ENCODE measurements at places on chromosomes 4 and X.

GRCh38 chr4:16544251-16544721 lies 318.0 kb upstream of the TAPT1 start:
- DNase-seq, result no peak

- DNase-seq, result no peak
Observed at GRCh38 chr4:113692809-113693411, 68.6 kb downstream of the CAMK2D start.

- no peak for DNase-seq
Observed at GRCh38 chr4:79467246-79467932, 59.4 kb upstream of the GK2 start.

DNA sequence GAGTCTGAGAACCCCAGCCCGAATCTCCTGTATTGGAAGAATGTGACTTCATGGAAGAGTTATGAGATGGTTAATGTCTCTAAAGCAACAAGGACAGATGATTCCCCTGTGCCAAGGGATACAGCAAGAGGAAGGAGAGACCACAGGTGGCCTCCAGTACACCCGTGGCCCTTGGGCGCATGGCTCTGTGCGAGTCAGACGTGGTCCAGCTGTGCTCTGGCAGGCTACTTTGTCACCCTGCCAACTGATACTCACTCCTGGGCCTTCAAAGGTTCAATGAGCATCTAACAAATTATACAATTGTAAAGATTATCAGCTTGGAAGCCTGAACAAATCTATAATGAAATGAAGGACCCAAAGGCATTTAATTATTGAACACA lies 71.7 kb downstream of the NYX start:
- no peak for DNase-seq

GRCh38 chr4:42519803-42520417 lies 122.6 kb downstream of the SHISA3 start:
- DNase-seq, result no peak

DNA sequence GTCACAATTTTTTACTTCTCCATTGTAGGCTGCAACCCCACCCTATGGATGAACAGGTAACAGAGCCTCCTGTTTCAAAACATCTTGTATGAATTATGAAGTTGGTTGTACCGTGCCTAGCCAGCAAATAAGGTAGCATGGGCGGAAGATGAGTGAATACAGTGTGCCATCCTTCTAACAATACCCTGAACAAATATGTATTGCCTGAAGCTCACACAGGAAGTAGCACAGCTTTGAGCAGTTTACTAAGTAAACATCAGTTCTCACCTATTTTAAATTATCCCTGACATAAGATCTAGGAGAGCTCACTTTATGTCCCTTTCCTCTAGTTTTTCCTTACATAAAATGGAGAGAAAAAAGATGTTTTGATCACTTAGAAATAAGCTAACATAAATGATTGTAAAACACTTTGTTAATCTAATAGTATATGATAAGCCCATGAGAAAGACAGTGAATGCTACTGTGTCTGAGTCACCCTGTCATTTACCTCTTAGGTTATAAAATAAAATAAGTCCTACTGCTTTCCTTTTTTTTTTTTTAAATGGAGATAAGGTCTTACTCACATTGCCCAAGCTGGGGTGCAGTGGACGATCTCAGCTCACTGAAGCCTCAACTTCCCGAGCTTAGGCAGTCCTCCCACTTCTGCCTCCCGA lies 36.6 kb downstream of the GRSF1 start:
- no peak for DNase-seq

DNA sequence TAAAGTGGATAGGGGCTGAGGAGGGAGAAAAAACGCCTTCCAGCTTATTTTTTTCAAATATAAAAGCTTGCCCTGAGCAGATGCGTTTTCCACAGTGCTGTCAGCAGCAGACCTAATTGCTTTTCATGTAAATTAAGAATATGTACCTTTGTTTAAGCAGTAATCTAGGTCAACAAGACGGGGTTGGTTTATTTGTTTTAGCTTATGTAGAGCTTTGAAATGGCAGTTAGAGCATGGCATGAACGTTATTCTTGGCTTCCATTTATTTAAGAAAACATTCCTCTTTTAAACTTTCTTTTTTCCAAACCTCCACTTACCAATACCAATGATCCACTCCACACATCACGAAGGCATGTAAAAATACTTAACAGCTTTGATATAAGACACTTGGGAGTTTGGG lies 220.3 kb upstream of the TENM3 start:
- DNase-seq, result no peak

DNA sequence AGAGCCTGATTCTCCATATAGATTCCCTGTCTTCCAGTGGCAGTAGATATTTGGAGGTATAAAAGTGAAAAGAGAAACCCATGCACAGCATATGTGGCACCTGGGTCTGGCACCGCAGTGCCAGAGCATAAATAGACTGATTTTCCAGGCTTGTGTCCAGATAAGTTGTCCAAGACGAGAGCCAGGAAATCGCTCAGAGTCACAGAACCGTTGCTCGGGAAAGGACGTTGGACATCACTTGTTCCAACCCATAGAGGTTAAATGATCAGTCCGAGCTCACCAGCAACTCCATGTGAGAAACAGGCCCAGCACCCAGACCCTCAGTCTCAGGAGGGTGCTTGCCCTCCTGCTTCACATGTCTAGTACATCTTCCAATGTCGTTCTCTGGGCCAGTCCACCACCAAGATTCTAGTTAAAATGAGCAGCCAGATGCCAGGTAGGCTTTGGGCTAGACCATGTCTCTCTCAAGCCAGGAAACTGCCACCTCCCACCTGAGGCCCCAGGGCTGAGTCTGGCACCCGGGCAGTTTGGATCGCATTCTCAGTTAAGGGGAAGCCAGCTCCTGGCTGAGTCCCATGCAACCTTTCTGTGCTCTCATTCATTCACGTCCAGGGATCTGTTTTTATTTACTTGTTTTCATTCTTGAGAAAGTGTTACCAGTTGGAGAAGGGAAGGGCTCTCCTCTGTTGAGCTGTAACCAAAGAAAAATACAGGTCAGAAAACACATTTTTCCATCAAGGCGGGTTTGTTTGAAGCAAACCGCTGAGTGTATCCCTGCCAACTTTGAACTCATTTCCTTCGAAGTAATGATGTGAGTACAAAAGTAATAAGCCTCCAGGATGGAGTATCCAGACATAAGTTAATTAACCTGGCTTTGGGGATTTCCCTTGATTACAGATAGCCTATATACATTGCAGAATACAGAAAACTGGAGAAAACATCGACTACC lies 91.7 kb downstream of the PHOX2B start:
- no peak for DNase-seq

DNA sequence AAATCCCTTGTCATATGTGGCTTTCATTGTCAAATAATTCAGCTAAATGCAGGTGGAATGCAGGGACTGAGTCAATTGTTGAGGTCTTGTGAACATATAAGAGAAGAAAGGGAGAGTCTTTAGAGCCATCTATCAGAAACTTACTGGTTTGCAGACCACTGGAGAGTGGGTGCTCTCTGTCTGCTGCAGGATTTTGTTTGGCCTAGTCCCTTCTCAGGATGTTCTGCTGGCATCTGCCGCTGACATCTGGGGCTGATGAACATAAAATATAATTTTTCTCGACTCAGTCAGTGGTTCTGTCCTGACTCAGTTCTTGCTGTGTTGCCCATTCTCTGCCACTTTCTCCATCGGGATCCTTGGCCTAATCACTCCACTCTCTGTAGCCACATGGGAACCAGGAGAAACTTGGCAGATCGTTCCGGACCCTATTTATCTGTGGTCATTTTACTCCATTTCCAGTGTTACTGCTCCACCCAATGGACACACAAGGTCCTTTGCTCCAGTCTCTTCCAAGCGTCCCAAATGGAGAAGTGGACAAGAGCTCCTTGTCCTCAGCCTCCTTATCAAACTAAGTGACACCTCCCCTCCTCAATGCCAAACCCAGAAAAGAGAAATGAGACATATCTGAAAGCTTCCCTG lies 436.2 kb downstream of the FAT4 start:
- no peak for DNase-seq

- DNase-seq, result no peak
Observed at GRCh38 chr4:154049457-154050181, 260.7 kb upstream of the SFRP2 start.

All from stimulated activated CD4-positive, alpha-beta T cell treated with anti-CD3 and anti-CD28 coated beads, TNF-alpha, amount 100 ng/mL, for 4 hours (primary cell).